T-helper 22 cell (primary cell): ENCODE measurements at places on chromosomes 12 and 14.

- no peak for DNase-seq
Measured at GRCh38 chr12:82803201-82803600, 116.5 kb downstream of the TMTC2 start.

DNA sequence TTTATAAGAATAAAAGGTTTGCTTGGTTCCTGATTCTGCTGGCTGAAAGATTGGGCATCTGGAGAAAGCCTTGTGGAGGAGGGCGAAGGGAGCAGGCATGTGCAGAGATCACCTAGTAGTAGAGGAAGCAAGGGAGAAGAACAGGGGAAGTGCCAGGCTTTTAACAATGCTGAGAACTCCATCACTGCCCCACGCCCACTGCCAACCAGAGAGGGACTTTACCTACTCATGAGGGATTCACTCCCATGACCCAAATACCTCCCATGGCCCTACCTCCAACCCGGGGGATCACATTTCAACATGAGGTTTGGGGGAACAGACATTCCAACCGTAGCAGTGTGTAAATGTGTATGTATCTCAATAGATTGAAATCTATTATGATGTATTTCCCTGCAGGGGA, 360.3 kb downstream of the GLT1D1 start:
- no peak for DNase-seq

GRCh38 chr12:34394211-34395055, 372.1 kb downstream of the ALG10 start:
- no peak for DNase-seq

DNA sequence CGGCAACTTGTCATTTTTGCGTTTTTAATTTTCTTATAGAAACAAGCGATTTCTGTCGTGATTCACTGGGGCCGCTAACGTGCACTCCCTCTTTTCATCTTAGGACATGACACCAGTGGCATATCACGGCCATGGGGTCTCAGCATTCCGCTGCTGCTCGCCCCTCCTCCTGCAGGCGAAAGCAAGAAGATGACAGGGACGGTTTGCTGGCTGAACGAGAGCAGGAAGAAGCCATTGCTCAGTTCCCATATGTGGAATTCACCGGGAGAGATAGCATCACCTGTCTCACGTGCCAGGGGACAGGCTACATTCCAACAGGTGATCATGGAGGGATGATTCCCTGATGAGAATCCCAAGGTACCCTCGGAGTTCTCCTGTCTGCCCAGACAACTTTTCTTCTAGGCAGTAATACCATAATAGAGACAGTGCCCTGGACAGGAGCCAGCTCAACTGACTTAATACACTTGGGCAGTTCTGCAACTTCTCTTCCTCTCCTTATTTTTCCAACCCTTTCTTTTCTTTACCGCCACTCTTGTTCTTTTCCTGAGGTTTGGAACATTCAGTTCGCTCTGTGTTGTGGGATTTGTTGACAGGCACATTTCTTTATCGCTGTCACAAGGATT, 821 bp downstream of the TMEM106C start:
- DNase-seq = no peak

DNA sequence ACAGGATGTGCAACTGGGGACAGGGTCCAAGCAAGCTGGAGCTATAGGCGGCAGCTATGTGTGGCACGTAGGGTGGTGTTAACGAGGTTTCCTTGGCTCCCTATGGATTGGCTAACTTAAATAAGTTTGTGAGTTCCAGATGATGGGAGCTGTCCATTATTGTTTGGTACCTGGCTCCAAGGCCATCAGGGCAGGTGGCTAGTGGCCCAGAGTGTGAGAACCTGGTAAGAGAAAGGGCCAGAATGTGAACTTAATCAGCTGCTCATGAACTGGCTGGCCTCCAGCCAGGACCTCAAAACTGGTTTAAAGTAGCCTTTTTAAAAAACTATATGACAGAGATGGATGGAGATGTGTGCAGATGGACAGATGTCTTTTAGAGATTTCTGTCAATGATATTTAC, 1.5 kb upstream of the BDKRB2 start:
- DNase-seq = no peak

DNA sequence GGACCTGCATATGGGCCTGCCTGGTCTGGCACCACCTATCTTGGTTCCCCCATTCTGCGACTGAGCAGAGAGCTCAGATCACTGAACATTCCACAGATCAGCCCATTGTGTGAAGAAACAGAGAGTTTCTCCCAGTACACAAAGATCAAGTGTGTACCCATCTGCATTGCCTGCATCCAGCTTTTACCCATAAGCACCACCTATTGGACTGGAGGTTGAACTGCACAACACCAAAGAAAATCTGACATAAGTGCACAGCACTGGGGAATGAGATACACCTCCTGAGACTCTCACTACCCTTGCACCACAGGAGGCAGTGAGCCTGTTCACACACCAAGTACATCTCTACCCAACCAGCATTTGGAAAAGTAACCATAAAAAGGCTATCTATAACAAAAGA, 362.6 kb upstream of the CLEC14A start:
- no peak for DNase-seq

DNA sequence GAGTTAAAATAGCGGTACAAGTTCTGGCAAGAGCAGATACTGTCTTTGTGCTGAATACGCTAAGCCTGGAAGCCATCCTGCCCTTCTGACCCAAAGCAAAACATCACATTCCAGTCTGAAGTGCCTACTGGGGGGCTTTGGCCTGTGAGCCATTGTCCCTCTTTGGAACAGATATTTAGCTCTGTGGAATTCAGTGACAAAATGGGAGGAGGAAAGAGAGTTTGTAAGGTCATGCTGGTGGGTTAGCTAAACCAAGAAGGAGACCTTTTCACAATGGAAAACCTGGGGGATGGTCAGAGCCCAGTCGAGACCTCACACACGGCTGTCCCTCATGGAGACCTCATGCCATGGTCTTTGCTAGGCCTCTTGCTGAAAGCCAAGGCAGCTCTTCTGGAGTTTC, 18.5 kb downstream of the EMP1 start:
- DNase-seq = no peak

DNA sequence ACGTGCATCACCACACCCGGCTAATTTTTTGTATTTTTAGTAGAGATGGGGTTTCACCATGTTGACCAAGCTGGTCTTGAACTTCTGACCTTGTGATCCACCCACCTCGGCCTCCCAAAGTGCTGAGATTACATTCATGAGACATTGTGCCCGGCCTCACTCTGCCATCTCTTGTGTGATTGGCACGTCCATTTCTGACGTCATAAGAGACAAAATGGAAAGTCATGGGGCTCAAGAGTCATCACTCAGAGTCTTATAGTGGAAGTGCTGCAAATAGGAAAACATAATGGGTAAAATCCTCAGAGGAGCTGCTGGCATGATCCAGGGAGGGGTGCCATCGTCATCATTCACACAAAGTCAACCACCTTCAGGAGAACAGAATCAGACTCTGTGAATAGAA, 54.2 kb upstream of the GPATCH2L start:
- no peak for DNase-seq

DNA sequence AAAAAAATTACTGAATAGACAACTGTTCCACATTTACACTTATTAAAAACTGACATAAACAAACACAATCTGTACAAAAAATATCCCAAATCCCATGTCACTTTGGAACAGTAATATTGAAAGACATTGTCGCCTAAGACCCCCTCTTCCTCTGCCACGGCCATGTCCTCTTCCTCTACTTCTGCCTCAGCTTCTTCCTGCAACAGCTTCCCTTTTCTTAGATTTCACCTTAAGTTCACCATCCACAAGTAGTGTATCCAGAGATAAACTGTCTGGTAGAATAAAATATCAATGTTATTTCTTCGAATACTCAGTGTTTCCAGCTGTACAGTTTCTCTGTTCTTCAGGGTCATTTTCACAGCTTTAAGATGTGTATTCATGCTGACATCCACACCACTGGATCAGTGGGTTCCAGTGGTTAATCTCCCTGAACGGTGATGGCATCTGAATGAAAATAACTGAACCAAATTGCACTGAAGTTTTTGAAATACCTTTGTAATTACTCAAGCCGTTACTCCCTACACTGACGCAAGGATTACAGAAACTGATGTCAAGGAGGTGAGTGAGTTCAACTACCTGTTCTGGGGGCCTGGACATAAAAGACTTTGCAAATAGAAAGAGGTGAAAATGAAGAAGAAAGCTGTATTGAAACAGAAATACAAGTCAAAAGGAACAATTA, 208.5 kb downstream of the C12orf50 start:
- no peak for DNase-seq

- peak; percentile 90 for DNase-seq
Measured at GRCh38 chr14:99261912-99262787, 9.8 kb downstream of the BCL11B start.

DNA sequence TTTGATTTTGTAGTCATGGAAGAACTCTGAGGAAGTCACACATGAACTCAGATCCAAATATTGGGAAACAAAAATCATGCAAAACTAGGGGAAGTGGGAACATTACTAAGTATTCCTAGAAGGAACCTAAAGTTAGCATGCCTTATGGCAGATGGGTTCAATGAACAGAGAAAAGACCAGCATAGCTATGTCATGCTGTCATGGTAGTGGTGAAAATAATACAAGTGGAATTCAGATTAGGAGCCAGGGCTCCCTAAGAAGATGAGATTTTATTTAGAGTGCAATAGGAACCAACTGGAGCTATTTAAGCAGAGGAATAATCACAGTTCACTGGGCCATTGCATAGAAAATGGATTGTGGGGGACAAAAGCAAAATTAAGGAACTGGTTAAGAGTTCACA, 134.0 kb downstream of the DIO2 start:
- no peak for DNase-seq

- no peak for DNase-seq
Measured at GRCh38 chr14:21096978-21097635, 1.3 kb downstream of the ZNF219 start.

- no peak for DNase-seq
Measured at GRCh38 chr12:1532375-1533165, 61.8 kb downstream of the FBXL14 start.
